ENCODE measurements at places on chromosomes 3 and 15.

DNA sequence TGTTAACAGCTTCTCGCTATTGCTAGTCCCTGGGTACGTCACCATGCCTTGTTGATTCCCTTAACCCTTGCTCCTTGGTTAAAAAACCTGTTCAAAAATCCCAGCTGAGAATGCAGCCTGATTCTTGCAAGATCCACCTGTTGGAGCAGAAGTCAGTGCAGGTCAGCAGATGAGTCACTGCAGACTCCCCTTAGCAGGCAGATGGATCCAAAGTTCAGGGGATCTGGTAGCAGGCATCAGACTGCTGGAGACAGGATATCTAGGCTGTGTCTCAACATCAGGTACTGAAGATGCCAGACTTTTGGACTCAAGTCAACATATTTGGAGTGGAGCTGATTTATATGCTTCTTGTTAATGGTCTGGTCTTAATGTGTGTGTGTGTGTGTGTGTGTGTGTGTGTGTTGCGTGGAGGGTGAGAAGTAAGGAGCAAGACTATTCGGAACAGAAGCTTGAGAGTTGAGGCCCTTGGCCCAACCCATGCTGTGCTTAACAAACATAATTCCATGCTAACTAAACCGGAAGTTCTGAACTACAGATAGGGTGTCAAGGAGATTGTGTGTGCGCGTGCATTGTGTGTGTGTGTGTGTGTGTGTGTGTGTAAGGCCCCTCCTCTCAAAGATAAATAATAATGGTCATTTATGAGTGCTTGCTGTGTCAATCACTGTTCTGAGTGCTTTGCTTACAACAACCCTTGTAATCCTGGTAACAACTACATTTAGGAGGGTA, 1.0 kb upstream of the C3orf52 start:
- no peak for DNase-seq

GRCh38 chr3:155070316-155070715, 9.8 kb upstream of the MME start:
- DNase-seq, result no peak

- DNase-seq, result no peak
Measured at GRCh38 chr3:150264561-150265279, 143.4 kb upstream of the TSC22D2 start.

DNA sequence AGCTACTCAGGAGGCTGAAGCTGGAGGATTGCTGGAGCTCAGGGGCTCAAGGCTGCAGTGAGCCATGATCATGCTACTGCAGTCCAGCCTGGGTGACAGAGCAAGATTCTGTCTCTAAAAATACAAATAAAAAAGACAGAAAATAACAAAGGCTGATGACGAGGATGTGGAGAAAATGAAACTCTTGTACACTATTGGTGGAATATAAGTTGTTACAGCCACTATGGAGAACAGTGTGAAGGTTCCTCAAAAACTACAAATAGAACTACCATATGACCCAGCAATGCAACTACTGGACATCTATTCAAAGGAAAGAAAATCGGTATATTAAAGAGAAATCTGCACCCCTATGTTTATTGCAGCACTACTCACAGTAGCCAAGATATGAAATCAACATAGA, 526.7 kb upstream of the NAALADL2 start:
- no peak for DNase-seq

DNA sequence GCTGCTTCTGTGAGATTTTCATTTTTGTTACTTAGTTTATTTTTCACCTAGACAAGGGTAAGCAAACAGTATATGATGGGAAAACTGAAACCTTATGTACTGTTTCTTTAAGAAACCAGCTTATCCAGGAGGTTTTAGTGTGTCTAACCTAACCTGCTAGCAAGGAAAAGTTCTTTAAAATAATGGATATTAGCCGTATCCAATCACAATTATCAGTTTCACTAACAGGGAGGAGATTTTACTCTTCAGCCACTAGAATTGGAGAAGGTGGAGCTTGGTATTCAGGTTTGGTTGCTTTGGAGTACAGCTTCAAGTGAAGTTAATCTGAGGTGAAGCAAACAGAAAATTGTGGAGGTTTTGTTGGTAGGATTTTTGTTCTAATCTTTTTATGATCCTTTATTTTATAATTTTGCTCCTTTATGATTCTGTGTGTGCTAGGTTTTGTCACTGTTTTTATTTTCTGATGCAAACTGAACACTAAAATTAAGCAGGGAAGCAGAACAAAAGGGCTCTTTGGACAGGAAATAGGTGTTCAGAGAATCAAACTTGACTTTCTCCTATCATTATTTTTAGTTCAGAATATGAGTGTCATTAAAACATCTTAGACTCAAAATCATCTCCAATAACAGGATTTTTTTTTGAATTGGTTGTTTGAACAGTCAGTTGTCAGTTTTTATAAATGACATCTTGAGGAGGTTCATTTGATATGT, 13.0 kb downstream of the ZFAND6 start:
- peak; percentile 81 for DNase-seq

DNA sequence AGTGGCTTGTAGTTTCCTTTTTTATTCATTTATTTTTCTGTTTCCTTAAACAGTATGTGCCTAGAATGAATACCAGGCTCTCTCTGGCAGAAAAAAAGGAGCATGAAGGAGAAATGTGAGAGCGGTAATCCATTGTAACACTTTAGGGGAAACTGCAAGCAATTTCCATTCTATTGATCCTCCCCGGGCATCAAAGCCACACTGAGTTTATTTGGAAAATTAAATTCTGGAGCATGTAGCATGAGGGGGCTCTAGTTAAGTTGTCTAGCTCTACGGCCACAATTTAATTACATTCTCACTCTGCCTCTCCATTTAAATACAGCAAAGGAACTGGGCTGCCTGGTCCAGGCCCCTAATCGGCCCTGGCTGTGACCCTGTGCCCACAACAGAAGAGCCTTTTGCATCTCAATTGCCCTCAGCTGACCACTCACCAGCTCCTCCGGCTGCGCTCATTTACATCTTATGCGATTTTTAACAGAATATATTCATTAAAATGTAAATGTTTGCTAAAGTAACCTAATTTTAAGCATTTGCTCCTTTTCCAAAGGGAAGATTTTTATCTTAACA, 72.9 kb downstream of the MEGF11 start:
- no peak for DNase-seq
